ENCODE measurements at places on chromosomes 3 and 15.

GRCh38 chr3:27287052-27287451, 82.1 kb downstream of the NEK10 start:
- DNase-seq = no peak

DNA sequence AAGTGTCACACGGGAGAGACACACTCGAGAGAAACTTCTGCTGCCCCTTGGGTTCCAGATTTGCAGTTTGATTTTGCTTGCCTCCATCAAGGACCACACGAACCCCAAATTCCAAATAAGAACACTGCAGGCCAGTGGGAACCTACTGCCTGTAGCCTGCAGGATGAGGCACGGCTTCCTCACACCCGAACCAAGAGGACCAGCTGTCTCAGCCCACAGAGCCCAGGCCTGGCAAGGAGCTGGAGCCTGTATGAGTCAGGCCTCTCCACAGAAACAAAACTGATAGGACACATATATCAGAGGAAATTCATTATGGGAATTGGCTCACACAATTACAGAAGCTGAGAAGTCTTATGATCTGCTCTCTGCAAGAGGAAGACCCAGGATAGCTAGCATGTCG, 188.1 kb upstream of the NSMCE3 start:
- DNase-seq = no peak

DNA sequence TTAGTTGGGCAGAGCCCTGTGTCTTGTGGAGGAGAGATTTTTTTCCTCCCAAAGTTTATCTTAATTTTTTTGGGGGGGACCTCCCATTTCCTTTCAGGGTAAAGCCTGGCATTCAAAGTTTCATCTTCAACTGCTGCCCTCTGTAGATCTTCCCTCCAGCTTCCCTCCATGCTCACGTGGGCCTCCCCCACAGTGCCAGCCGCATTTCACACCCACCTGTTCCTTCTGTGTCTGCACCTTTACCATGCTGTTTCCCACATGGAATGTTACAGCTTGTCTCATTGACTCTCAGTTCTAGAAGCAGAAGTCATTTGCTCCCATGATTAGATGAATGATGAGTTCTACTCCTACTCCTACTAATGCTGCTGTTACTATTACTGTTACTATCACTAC, 6.5 kb downstream of the CELF6 start:
- DNase-seq = no peak

- DNase-seq = no peak
These were observed 36.2 kb downstream of the CLDN1 start for GRCh38 chr3:190286014-190286413.

DNA sequence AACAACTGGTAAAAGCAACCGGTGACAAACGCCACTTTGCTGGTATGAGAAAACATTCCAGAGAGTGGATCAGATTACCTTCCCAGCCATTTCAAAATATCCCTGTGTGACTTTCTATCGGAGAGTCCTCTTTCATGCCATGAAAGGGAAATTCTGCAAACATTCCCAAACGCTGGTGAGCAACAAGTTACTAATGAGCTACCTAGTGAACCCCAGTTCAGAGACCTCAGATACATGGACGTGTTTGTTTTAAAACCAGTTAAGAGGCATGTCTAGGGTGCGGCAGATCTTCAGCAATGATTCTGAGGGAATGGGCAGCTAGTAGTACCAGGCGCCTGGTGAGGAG, 418.2 kb upstream of the NR2F2 start:
- DNase-seq = no peak

DNA sequence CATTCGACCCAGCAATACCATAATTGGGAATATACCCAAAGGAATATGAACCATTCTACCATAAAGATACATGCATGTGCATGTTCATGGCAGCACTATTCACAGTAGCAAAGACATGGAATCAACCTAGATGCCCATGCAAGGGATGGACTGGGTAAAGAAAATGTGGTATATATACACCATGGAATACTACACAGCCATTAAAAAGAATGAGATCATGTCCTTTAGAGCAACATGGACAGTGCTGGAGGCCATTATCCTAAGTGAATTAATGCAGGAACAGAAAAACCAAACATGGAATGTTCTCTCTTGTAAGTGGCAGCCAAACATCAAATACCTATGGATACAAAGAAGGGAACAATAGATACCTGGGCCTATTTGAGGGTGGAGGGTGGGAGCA, 7.4 kb downstream of the ETFA start:
- DNase-seq = no peak

DNA sequence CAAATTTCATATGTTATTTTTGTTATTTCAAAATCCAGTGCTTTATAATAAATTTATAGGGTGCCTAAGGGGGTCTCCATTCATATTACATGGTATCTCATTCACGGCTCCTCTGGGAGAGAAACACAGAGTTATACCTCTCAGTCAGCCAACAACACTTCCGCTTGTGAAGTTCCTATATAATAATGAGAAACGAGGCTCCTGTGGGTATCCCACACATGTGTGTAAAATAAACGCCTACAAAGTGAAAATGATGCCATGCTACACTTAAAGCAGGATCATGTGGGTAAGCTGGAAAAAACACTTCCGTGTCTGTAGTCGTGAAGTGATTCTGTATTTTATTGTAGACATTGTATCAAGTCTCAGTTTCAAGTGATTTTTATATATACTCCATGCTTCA, 218.8 kb upstream of the ICE2 start:
- DNase-seq = no peak

DNA sequence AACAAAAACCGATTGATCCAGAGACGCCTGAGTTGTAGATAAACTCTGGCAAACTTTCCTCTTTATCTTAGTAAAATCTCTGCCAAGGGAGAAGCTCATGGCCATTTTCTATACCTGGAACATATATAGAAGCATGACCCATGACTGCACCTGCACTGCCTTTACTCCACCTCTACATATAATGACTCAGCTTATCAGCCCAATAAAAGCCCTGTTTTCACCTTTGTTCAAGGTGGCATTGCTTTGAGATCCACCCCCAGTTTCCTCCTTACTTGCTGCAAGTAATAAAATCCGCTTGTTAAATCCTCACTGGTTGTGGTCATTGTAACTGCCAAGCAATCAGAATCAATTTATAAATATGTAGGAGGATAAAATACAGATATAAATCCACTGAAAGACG, 1280.4 kb downstream of the NSUN3 start:
- no peak for DNase-seq

GRCh38 chr15:27097506-27097905, 126.5 kb downstream of the GABRG3 start:
- no peak for DNase-seq

- no peak for DNase-seq
These were observed 51.6 kb upstream of the HACD2 start for GRCh38 chr3:123636431-123636841.

- no peak for DNase-seq
These were observed 13.4 kb downstream of the WDR48 start for GRCh38 chr3:39065197-39065596.

GRCh38 chr15:92878593-92879053, 21.5 kb upstream of the CHD2 start:
- no peak for DNase-seq

DNA sequence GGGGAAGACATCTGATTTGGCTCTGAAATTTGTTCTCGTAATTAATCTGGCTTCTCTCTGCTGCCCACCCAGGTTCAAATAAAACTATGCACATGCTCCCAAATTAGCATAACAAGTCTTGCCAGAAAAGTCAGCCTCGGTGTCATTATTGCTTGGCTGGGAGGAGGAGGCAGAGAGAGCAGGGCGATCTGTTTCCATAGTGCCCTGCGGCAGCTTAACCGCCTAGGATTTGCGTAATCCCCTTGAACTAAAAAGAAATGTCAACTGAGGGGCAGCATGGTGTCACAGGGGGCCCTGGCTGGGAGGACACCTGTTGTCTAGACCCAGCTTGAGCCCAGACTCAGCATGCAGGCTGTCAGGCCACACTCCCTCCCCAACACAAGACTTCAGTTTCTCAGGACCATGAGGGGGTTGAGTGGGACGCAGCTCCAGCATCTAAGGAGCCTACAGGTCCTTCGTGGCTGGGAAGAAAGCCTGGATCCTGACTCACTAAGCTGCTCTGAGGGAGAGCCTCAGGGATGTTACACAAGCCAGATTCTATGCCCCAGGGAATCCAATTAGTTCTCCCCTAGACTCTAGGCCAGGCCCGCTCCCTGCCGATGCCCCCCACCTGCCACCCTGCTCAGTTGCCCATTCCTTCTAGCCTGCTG, 17.3 kb downstream of the MRPS11 start:
- no peak for DNase-seq

DNA sequence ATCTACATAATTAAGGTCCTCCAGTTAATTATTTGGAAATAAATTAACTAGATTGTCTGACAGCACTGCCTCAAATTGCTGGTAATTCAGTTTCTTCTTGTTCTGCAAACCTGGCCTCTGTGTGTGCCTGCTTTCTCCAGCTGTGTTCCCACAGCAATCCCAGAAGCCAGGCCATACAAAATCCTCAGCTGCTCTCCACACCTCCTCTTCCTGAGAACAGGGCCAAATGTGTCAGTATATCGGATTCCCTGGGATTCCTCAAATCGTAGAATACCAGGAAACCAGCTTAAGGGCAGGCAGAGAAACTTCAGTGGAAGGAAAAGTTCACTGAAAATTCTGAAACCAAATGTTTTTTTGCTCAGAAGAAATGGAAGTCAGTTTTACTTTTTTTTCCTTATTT, 261.4 kb downstream of the ZMAT3 start:
- no peak for DNase-seq

DNA sequence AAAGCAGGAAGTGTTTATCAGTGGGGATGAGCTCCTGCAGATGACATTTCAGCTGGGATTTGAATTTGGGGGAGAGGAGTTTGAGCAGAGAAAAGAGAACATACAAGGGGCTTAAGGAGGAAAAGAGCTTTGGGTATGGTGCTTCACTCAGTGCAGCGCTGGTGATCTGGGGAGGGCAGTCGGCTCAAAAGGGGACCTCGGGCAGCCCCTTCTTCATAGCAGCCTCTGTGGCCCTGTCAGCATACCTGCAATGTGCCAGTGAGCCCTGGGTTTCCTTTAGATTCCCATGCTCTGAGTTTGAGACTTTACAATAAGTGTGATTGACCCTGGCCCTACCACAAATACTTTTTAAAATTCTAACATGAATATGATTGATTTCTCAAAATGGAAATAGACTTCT, 40.2 kb downstream of the ROPN1B start:
- DNase-seq = no peak

DNA sequence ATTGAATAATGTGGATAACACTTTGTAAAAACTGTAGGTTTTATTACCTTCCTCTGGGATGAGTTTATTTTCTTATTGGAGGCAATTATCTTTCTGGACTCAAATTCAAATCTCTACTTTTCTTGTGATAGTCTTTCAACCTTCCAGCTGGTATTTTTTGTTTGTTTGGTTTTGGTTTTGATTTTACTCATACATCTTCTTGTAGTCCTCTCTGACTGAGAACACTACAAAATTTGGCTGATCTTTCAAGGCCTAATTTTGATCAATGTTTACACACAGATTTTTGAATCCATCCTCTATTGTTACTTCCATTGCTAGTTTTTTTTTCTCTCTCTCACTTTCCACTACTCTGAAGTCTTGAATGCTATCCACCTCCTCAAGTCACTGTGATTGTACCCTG, 303.8 kb upstream of the NECTIN3 start:
- DNase-seq = no peak

- DNase-seq = no peak
These were observed 39.8 kb upstream of the IREB2 start for GRCh38 chr15:78398076-78398825.

DNA sequence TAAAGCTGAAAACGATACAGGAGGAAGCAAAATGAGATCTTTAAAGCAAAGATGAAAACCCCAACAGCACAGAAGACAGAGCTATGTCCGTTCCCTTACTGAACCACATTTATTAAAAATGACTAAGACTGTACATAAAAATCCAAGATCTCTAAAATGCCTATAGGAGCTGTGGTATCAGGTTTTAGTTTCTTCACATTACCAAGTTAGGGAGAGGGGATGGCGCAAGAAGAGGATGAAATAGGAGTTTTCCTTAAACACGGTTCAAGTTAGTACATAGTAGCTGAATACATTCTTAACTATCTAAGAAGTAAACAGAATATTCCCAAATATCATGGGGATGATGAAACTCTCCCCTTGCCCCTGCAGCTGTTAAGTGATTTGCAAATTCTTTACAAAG, 6.3 kb downstream of the EOMES start:
- DNase-seq = no peak

DNA sequence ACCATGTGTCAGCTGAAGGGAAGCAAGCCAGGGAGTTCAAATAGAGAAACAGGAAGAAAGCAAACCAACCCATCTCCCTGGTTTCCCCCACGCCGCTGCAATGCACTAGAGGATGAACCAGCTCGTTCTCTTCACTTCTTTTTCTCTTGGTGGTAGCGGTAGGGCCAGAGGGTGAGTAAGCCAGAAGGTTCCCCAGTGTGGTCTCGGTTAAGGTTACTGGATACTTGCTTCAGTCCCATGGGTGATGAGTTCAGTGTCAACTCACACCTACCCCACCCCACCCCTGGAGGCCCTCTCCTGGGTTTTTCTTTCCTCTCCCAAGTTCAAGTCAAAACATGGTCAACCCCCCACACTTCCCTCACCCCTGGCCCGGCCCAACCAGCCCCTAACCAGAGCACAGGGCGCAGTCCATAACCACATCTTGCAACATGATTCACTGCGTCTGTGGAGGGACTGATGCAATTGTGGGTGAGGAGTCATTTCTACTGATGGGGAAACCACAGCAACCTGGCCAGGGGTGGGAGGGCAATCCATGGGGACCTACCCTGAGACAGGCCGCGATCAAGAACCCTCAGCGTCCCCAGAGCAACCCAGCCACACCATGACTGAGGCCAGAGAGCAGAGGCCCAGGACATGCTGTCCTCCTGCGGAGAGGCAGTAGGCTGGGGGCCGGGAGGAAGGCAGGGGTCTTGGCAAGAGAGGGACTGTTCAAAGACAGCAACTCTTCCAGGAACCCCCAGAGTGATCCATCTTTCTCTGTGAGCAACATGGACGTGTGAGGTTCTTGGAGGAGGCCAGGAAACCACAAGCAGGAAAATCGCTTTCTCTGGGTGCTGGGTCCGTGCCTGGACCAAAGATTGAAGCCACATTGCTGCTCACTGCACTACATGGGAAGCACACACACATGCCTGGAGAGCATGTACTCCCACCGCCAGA, 276.6 kb downstream of the UACA start:
- peak; percentile 23 for DNase-seq

DNA sequence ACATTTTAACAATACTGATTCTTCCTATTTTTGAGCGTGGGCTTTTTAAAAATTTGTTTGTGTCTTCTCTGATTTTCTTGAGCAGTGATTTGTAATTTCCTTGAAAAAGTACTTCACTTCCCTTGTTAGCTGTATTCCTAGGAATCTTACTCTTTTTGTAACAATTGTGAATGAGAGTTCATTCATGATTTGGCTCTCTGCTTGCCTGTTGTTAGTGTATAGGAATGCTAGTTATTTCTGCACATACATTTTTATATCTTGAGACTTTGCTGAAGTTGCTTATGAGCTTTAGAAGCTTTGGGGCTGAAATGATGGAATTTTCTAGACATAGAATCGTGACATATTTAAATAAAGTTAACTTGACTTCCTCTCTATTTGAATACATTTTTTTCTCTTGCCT, 582.8 kb upstream of the BCHE start:
- no peak for DNase-seq

DNA sequence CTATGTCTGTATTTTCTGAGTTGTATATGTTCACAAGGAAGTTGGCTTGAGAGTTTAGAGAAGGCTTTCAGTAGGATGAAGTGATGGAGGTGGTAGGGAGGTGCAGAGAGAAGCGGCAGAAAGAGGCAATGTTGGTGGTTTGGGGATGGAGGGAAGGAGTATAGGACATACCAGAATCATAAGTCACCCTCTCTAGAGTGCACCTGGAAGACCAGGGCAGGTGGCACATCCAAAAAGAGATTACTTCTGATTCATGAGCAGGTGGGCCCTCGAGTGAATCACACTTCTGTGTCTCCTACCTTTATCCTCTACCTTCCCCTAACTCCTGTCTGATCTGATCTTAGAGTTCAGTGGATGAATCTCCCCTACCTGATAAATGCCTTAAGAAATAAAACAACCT, 41.8 kb upstream of the MRPL3 start:
- no peak for DNase-seq
